Hepatocyte (in vitro differentiated cells): ENCODE measurements at places on chromosomes 7 and 10. TPM values are rescaled to one million over a fixed set of nuclear protein-coding genes. Genes with fewer than 3 reads are reported as not detected.

DNA sequence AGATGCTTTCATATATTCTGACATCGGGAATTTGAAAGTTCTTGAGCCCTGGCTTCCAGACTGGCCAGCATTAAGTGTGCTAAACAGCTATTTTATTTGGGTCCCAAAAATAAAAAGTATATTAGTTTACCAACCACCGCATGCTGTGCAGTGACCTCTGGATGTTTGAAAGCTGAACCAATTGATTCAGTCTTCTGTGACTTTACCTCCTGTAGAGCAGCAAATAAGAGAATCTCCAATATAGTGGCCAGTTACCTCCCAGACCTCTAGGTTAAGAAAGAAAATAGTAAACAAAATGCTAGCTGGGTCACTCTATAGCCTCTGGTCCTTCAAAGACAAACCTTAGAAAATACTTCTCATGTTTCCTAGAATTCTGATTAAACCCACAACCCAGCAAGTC, 424.6 kb upstream of the NFE2L3 start:
- no peak for DNase-seq

DNA sequence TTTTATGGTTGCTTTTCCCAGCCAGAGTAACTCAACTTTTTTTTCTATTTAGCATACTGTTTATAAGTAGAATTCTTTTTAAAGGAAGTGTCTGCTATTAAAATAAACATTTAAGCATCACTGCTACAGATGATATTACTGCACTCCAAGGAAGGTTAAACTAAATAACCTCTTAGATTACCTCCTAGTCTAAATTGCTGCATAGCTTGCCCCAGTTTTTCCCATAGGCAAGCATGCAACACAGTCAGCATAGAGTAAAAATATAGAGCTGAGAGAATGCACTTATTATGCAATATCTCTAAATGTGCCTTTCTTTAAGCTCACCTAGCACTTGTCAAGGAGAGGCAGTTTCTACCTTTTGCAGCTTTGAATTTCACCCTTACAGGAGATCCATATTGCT, 1392.4 kb upstream of the CELF2 start:
- DNase-seq = no peak

Gene CTTNBP2
- 7.9 and 9.1 TPM in 2 replicates for polyA plus RNA-seq

Gene GSTO2
- polyA plus RNA-seq = 0.37 and 1.4 TPM in 2 replicates

Gene GHITM
- polyA plus RNA-seq = 190 and 215 TPM in 2 replicates

Gene METTL27
- 6.5 and 11.4 TPM in 2 replicates for polyA plus RNA-seq

Gene MACC1
- 6.9 and 7.2 TPM in 2 replicates for polyA plus RNA-seq

- DNase-seq = no peak
These were observed 7.2 kb downstream of the CHST15 start for GRCh38 chr10:124086097-124086710.

Gene AKR1C1
- 67.8 and 106 TPM in 2 replicates for polyA plus RNA-seq

DNA sequence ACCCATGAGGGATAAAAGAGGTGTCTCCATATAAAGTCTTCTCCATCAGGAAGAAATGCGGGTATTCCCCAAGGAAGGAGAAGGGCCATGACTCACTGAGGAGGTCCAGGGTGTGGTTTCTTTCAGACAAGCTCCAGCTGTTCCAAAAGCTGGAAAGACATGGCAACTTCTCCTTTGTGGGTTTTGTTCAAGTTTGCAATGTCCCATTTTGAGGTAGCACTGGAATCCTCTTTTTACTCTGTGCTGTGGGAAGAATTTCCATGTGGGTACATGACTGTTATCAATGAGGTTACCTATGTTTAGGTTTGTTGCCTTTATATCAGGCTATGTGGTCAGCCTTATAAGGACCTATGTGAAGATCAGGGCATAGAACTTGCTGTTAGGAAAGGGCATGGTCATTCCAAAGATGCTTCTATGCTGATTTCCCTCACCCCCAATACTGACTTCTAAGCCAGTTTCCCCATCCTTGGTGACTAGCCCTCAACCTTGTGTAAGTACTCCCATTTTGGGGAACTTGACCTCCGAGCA, 697.5 kb downstream of the INHBA start:
- no peak for DNase-seq

Gene LRRN3
- polyA plus RNA-seq = 3.4 and 3.7 TPM in 2 replicates

DNA sequence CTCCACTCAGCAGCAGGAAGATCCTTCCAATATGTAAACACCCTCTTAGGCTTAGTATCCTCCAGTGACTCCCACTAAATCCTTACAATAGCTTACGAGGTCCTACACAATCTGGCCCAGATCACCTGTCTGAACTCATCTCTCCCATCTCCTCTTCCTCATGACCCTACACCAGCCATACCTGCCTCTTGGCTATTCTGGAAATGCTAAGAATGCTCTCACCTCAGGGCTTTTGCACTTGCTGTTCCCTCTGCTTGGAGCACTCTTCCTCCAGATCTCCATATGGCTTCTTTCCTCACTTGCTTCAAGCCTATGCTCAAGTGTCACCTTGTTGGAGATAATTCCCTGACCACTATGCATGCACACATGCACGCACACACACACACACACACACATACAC, 50.8 kb upstream of the FRMD4A start:
- DNase-seq = no peak

GRCh38 chr10:96339956-96340904, 18.6 kb downstream of the OPALIN start:
- peak; percentile 82 for DNase-seq

Gene SPDYE9
- 0.19 and 0.38 TPM in 2 replicates for polyA plus RNA-seq

GRCh38 chr10:131825960-131826650, 74.7 kb upstream of the PPP2R2D start:
- DNase-seq = no peak

Gene WDFY4
- polyA plus RNA-seq = 0.91 TPM in 1 of 2 replicates, not detected in the other

Gene ADCYAP1R1
- 0.17 TPM in 1 of 2 replicates, not detected in the other for polyA plus RNA-seq

Gene GPR146
- polyA plus RNA-seq = 2.1 and 2.6 TPM in 2 replicates

Gene SLC26A4
- 0.35 TPM in 1 of 2 replicates, not detected in the other for polyA plus RNA-seq

DNA sequence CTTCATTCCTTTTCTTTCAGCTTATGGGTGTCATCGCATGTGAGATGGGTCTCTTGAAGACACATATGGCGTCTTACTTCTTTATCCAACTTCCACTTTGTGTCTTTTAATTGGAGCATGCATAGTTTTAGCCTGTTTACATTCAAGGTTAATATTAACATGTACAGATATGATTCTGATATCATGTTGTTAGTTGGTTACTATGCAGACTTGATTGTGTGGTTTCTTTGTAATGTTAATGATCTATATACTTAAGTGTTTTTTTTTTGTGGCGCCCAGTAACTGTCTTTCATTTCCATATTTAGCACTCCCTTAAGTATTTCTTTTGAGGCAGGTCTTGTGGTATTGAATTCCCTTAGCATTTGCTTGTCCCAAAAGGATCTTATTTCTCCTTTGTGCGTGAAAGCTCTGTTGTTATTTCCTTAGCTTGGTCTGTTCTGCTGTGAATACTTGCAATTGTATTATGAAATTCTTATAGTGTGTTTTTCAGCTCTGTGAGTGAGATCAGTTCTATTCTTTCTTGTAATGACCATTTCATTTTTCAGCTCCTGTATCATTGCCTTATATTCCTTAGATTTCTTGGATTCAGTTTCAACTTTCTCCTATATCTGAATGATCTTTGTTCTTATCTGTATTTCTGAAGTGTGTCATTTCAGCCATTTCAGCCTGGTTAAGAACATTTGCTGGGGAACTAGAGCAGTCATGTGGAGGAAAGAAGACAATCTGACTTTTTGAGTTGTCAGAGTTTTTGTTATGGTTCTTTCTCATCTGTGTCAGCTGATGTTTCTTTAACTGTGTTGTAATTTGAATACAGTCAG, 88.4 kb downstream of the ABCA13 start:
- no peak for DNase-seq

GRCh38 chr7:131212114-131212513, 115.6 kb upstream of the MKLN1 start:
- DNase-seq = peak; percentile 55

DNA sequence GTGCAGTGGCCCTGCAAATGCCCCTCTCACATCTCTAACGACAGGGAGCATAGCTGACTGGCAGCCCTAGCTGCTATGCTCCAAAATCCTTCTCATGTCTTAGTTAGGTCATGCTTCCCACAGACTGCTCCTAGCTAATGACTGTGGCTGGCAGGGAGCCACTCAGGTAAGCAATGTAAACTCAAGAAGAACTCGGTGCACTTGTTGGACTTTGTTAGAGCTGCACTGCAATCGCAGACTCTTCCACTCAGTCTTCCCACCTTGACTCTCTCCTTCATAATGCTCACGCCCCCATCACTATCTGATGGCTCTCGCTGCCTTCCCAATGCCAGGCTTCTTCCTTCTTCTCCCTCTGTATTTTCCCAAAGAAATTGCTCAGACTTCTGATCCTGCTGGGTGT, 24.0 kb downstream of the OR9A2 start:
- DNase-seq = peak; percentile 33

- DNase-seq = no peak
These were observed 3.5 kb downstream of the SKIDA1 start for GRCh38 chr10:21521751-21522533.

Gene RBM48
- 8.4 and 8.9 TPM in 2 replicates for polyA plus RNA-seq

Gene NKX6-2
- 4.9 and 5.0 TPM in 2 replicates for polyA plus RNA-seq

DNA sequence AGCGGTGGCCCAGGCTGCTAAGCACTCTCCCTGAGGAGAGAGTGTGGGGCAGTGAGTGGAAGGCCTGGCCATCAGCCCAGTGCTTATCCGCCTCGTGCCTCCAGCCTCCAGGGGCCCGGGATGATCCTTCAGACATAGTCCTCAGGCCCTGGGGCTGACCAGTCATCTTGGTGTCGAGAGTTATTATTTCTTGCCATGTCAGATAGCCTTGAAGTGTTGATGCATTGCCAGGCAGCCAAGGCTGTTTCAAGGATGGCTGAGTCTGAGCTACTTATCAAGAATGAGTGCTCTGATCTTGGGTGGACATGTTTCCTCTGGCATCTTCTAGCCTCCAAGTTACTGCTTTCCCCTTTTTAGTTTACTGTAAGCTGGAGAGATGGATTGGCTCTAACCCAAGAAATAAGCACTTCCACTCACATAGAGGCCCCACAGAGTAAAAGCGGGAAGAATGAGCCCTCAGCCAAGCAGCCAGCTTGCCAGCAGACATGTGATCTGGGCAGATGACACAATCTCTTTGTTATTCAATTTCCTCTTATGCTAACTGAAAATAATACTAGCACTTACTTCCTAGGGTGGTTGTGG, 136.5 kb upstream of the NAMPT start:
- peak; percentile 72 for DNase-seq

GRCh38 chr7:153036396-153037063, 277.0 kb downstream of the ACTR3B start:
- DNase-seq = no peak

DNA sequence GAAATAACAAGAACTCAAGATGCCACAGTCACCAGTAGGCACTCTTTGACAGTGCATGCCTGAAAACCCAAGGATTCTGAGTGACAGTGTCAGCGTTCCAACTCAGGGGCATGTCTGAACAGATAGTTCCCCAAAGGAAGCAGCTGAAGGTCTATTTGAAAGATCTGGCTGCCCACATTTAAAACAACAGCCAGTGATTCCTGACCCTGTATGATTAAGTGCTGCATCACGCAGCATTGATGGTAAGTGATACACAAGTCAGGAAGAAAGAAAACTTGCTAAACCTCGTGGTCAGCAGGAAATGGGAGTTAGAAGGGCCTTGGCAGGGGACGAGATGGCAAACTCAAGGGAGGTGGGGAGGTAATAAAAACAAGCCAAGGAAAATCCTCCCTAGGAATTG, 1013.1 kb downstream of the TYW1 start:
- DNase-seq = no peak

GRCh38 chr7:87735360-87735759, 107.2 kb downstream of the RUNDC3B start:
- no peak for DNase-seq

DNA sequence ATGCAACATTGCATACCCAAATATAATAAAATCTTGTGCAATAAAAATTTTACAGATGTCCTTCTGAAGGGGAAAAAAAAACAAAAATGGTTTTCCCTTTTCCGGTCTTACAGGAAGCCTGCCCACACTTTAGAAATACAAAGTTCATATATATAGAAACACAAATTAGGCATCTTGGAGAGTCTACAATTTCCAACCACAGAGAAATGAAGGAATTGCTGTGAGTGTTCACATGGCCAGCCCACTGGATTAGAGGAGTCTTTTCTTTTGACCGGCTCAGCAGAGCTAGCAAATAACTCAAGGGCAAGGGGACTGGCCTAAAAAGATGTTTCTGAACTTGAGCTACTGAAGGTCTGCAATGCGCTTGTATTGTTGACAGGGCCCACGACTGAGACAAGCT, 92.4 kb downstream of the GLI3 start:
- no peak for DNase-seq
